Stomach (tissue), 19 donors: ENCODE measurements at places on chromosomes 4 and X. TPM values are rescaled to one million over a fixed set of nuclear protein-coding genes. Genes with fewer than 3 reads are reported as not detected.

Gene GAGE13
- not detected for total RNA-seq

Gene SNX12
- 50.0 TPM for total RNA-seq

Gene ZNF157
- not detected for total RNA-seq

Gene GLOD5
- total RNA-seq = not detected

Gene FAAH2
- 7.2 TPM for total RNA-seq

Gene SLC38A5
- total RNA-seq = 18.2 TPM

Gene PABPC1L2A
- total RNA-seq = not detected

Gene CENPI
- total RNA-seq = 22.8 TPM

Gene NXF2
- not detected for total RNA-seq

Gene DUSP9
- not detected for total RNA-seq

Gene RADX
- 0.29 TPM for total RNA-seq

Gene KIT
- total RNA-seq = 4.6 TPM

Gene PFKFB1
- 2.0 TPM for total RNA-seq

Gene RXFP1
- not detected for total RNA-seq

Gene ZNF185
- total RNA-seq = 3.2 TPM

Gene SPP1
- total RNA-seq = 12.7 TPM

Gene EXOC1L
- not detected for total RNA-seq

Gene PDZD4
- total RNA-seq = 4.6 TPM

Gene CSAG2
- total RNA-seq = not detected

Gene TXK
- total RNA-seq = 1.7 TPM

Gene GK
- 8.5 TPM for total RNA-seq

Gene GPR173
- 7.5 TPM for total RNA-seq

Gene DCTD
- 90.6 TPM for total RNA-seq

Gene GYPE
- total RNA-seq = not detected

Gene CSN1S1
- not detected for total RNA-seq

Gene SSX4
- not detected for total RNA-seq

Gene SLC6A14
- not detected for total RNA-seq

Gene NPFFR2
- total RNA-seq = not detected

Gene WAS
- 2.3 TPM for total RNA-seq

Gene STARD8
- 2.9 TPM for total RNA-seq

Gene MAGEA4
- not detected for total RNA-seq

Gene NIPAL1
- 22.0 TPM for total RNA-seq

Gene COX7B
- 279 TPM for total RNA-seq

Gene HPGDS
- total RNA-seq = 2.6 TPM

Gene BANK1
- total RNA-seq = not detected

Gene UGT2A1
- total RNA-seq = not detected

Gene CTAG1A
- not detected for total RNA-seq

Gene RNF212
- total RNA-seq = not detected

Gene PLP1
- 2.2 TPM for total RNA-seq

Gene HTN3
- total RNA-seq = not detected

Gene ZDHHC15
- 0.29 TPM for total RNA-seq

Gene FGG
- 3.1 TPM for total RNA-seq

Gene C1QTNF7
- 20.2 TPM for total RNA-seq

Gene CCNA2
- 3.6 TPM for total RNA-seq

Gene SLC4A4
- total RNA-seq = 56.2 TPM

Gene RBMX
- 117 TPM for total RNA-seq

Gene USP17L5
- total RNA-seq = not detected

Gene TMPRSS11F
- not detected for total RNA-seq
